ENCODE measurements at places on chromosomes 11 and 22.

DNA sequence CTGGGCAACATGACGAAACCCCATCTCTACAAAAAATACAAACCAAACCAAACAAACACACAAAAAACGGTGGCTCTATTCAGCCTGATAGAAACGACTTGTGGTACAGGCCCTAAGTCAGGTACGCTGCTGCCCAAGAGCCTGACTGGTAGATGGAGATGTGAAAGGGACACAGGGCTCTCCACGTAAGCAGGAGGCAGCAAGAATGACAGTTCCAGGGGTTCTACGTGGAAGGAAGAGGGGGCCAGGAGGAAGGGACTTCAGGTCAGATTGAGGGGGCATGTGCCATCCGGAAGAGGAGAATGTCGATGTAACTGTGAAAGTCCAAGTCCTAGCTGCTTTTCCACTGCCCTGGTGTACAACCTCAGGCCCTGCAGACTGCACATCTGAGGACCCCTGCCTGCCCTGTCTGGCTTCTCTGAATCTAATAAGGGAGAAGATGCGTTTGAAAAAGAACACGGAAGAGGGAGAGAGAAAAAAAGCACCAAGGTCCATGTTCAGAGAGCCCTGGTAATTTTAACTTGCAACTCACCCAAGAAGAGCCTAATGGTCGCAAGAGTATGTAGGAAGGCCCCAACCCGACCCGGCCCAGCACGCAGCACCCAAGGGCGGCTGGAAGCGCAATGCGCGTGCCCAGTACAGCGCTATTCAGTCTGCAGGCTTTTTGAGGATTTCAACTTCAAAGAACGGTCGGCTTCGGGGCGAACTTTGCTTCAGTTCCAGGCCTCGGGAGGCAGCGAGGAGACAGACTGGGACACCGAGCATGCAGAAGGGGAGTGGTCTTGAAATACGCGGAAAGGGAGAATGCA lies 909 bp upstream of the ZNRD2 start:
- DNase-seq: no peak

- no peak for DNase-seq
Observed at GRCh38 chr11:11320825-11321224, 32.2 kb downstream of the CSNK2A3 start.

GRCh38 chr22:20029550-20030225 lies 8.8 kb downstream of the TANGO2 start:
- peak; percentile 65 for DNase-seq

DNA sequence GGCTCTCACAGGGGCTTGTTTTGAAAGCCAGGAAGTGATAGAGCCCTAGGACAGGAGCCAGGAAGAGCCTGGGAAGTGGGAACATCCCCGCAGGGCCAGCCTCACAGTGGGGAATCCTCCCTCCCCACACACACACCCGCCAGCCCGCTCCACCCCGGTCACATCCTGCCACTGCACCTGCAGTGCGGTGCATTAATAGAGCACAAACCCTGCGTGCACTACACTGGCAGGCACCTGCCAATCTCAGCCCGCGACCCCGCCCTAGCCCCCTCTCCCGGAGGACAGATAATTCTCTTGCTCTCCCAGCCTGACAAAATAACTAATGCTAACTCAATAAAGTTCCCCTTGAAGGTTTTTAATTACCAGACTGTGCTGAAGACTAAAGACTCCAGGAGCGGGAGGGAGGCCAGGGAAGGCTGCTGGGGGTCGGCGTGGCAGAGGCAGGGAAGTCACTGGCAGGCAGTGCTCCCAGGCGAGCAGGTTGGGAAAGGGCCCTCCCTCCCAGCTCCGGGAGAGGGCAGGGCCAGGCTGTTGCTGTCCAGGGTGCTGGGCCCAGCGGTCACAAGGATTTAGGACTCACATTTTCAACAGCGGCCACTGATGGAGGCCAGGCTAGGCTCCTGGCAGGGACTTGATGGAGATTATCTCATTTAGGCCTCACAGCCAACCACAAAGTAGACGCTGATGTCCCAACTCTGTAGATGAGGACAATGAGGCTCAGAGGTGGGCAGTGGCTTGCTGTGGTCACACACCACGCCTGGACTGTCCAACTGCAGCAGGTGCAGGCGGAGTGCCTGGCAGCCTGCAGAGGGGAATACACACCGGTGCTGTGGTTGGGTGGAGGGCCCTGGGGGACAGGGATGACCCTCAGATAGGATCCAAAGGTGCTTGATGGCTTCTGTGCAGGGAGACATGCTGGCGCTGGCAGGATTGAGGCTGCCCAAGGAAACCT lies 23.9 kb upstream of the TCF20 start:
- DNase-seq: peak; percentile 99

DNA sequence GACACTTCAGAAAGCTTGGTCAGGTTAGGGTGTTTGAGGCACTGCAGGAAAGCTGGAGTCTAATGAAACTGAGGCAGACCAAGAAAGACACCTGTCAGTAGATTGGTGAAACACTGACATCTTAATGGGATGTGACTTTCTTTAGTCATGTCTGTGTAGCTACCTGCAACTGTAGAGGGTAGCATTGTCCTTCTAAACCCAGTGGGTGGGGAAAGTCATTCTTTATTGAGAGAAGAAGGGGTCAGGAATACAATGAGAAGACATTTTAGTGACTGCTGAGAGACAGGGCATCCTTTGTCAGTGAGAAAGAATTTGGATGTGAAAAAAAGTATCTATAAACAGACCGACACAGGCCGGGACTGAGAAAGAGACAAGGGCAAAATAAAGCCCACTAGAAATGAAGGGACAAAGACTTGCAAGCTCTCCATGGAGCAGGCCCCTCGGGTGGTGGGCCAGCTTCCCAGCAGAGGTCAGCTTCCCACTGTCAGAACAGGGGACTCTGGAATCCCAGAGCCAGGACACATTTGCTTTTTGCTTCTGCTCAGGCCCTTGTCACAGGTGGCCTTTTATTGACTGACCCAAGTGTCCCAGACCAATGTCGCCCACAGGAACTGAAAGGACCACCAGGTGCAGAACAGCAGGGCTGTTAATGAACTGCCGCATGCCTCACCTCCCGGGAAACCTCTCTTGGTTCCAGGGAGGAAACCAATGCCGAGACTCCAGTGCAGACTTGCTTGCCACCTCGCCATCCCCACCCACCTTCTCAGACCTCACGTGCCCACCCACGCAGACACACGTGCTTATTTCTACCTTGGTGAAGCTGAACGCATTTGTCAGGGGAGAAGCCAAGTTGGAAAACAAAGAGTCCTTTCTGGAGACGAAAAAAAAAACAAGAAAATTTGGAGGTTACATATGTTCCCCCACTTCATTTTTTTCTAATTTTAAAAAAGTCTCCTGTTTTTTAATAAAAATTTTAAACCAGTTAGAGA lies 212.8 kb downstream of the TENM4 start:
- no peak for DNase-seq

GRCh38 chr11:18844753-18845367 lies 53.3 kb upstream of the PTPN5 start:
- no peak for DNase-seq

GRCh38 chr11:115802641-115803040 lies 298.4 kb upstream of the CADM1 start:
- no peak for DNase-seq

GRCh38 chr11:96265220-96265737 lies 77.7 kb downstream of the MAML2 start:
- no peak for DNase-seq

DNA sequence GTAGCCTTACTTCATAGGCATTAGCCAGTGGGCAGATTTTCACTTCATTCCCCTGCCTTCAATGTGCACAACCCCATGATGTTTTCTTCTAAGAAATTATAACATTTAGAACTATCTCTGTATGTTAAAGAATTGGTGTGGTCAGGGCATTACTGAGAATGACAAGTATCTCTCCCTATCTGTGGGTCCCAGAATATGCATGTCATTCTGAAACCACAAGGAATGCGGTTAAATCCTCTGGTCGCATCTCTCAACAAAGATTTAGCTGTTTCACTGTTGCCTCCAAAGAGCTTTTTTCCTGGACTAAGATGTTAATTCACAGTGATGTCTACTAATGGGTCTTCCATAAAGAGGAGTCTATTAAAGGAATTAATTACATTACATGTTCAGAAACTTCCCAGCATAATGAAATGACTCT lies 62.7 kb downstream of the LIF start:
- DNase-seq: no peak

DNA sequence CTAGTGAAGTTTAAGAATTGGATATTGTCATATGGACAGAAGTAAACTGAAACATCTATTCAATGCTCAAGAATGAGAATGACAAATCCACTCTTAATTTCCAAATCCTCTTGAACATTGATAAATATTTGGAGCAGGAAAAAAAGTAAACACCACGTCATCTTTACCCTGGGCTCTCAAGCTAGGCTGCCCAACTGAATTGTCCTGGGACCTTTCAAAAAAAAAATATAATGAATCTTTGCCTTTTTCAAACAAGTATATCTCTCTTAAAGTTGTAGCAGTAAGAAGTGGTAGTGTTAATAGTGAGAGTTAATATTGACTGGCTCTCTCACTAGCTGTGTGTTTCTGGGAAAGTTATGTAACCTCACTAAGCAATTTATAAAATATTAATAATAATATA lies 374.3 kb downstream of the LRRC4C start:
- no peak for DNase-seq

- DNase-seq: no peak
Observed at GRCh38 chr11:75949023-75949672, 134.1 kb downstream of the UVRAG start.

DNA sequence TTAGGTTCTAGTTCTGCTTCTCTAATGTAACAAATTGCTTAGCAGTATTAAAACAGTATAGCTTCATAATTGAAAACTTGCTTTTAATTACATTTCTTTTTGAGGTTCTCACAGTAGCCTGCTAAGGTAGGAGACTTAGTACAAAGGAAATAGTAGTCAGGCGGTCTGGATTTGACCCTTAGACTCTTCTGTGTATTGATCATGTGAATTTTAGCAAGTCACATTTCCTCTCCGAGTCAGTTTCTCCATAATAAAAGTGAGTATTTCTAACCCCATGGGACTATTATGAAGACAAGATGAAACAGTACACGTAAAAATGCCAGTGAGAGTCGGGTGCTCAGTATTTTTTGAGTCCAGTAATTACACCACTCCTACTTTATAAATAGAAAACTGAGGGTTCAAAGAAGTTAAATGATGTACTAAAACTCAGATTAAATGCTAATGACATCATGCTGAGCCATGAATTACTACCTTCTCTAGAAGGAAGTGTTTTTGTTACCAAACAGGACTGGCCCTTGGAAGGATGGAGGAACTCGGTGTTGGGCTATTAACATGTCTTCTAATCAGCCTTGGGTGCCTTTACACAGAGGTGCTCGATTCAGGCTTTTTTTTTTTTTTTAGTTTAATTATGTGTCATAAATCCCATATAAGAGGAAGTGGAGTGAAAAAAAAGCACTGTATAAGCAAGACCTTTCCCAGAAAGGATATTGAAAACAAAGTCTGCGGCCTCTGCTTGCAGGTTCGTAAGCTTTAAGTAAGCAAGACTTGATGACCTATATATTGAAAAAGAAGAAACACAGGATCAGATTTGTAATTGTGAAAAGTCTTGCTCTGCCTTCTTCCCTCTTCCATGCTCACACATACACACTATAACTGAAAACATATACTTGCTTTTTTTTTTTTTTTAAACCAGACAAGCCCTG lies 109.0 kb downstream of the EMSY start:
- DNase-seq: no peak

GRCh38 chr11:44536788-44537516 lies 28.5 kb upstream of the CD82 start:
- peak; percentile 49 for DNase-seq

- no peak for DNase-seq
Observed at GRCh38 chr11:34909955-34910354, 6.2 kb downstream of the APIP start.

GRCh38 chr22:50217543-50218152 lies 16.8 kb downstream of the SELENOO start:
- no peak for DNase-seq

DNA sequence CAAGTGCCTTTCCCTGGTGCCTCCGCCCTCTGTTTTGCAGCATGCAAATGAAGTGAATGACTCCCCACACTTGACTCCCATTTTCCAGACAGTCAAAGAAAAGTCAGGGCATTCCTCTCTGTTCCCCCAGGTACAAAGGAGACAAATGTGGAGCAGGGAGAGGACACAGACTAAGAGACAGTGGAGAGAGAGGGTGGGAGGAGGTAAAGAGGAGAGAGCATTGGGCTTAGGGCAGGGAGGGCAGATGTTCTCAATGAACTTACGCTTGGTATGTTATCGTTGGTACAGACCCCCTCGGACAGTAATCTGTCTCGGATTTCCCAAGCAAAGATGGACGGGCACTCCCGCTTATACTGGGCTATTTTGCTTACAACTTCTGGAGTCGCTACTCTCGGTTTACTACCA lies 9.8 kb downstream of the PAX6 start:
- peak; percentile 85 for DNase-seq

- no peak for DNase-seq
Observed at GRCh38 chr11:131186629-131187101, 183.8 kb upstream of the NTM start.

DNA sequence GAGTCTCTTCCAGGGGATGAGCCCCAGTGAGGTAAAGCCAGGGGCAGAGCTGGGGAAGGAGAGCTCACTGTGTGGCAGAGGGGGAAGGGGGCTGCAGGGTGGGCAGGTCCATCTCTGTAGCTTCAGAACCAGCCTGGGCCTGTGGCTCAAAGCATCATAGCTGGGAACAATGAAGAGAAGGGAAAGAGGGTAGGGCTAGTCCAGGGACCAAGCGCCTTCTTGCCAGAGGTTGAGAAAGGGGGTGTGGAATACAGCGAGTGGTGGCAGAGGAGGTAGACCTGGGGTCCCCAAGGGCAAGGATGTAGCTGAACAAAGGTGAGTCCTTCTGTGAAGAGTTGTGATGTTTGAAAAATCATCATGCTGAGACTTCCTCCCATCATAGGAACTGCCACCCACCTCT lies 1.2 kb upstream of the PLA2G3 start:
- DNase-seq: peak; percentile 76

DNA sequence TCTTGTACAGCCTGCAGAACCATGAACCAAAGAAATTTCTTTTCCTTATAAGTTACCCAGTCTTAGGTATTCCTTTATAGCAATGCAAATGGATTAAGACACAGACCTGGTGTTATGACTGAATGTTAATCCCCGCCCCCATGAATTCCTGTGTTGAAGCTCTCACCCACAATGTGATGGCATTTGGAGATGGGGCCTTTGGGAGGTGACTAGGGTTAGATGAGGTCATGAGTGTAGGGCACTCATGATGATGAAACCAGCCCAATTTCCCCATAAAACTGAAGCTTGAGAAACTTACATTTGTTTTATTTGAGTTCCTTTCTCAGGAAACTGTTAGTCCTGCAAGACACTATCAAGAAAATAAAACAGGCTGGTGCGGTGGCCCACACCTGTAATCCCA lies 115.8 kb upstream of the THY1 start:
- DNase-seq: peak; percentile 45

- DNase-seq: no peak
Observed at GRCh38 chr11:62012451-62012831, 45.0 kb upstream of the FTH1 start.

DNA sequence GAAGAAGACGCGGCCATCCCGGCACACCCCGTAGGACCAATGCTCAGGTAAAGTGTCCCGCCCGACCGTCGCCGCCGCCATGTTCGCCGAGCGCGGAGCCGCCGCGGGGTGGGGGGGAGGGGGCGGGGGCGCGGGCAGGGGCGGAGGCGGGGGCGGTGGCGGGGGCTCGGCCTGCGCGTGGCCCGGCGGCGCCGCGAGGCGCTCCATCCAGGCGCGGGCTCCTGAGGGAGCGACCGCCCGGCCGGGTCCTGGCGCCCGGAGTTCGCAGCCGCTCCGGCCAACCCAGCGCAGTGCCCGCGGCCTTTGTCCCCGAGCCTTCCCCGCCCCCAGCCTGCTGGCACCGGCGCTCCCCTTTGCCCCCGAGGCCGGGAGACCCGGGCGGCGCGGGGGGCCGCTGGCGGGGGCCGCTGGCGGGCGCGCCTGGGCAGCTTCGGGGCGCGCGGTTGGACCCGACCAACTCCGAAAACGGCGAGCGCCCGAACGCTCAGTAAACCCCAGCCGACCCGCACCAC lies at the start of gene PLEKHA7:
PLEKHA7 (minus strand) TSS at position 94 of the 512 bp plus-strand sequence; CDS start at position 81, 13 bp downstream.
- peak; percentile 92 for DNase-seq

Data from osteoblast (primary cell).